ENCODE measurements at places on chromosomes 5 and 9.

DNA sequence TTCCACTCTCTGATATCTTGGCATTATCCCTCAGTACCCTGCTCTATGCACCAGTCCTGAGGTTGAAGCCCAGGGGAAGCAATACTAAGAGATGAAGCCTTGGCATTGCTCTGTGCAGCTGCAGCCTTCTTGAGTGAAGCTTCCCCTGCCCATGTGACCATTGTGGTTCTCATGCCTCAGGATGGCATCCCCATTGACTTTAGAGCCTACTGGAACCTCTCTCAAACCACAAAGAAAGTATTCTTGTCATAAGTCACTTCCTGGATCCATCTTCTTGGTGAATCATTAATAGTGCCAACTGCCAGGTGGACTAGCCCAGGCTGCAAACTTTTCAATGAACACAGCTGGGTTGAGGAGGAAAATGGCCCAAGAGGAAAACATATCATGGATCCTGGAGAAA lies 283.9 kb upstream of the RFX3 start:
- no peak for DNase-seq

DNA sequence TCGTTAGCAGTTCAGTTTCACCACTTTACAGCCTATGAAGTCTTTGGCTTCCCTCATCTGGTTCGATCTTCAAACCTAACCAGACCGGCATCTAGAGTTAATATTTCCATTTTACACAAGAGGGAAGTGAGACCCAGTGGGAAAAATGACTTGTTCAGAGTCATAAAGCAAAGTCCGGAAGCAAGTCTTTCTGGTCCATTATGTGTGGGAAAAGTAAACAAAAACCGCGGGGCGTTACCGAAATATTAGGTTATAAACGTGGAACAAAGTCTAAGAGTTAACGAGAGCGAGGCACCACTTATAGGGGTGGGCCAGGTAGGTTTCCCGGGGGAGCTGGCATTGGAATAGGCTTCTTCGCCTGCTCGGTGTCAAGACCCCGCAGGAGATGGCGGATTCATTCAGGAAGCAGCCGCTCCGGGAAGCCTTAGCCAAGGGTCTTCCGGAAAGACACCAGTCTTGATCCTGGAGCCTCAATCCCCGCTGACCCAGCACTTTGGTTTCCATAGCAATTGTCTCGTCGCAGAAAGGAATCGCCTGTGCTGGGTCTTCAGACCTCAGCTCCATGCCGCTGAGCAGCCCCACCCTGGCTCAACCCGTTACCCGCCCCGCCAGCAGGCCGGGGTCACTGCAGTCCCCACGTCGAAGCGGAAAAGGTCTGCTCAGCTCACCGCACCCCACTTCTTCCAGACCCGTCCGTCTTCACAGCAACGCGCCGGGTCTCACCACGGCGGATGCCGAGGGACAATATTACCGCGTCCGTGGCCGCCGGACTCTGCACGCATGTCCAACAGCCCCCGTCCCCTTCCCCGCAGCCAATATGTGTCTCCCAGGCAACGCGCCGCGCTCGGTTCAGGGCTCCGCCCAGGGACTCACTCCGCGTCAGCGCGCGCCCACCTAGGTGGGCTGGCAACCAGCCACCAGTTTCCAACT lies at the start of gene C5orf52:
Gene C5orf52 (plus strand): TSS at position 872 of the 930 bp plus-strand sequence. CDS start 82 bp downstream, outside the sequence.
- DNase-seq = peak; percentile 83

GRCh38 chr9:133635098-133635497 lies 1.1 kb upstream of the DBH start:
- DNase-seq = no peak

GRCh38 chr9:109473329-109473728 lies 24.8 kb downstream of the PTPN3 start:
- DNase-seq = no peak

DNA sequence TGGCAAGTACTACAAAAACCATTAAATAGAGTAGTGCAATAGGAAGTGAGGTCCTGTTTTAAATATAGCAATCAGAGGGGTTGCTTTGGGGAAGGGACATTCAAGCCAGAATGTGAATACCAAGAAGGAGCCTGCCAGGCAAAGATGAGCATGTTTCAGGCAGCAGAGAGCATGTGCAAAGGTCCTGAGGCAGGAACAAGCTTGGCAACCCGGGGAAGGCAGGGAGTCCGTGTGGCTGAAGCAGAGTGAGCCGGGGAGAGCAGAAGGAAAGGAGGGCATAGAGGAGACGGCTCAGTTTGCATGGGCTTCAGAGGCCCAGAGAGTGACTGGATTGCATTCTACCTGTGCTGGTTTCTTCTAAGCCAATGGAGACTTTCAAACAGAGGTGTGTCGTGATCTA lies 22.7 kb upstream of the CPLX2 start:
- no peak for DNase-seq
